ENCODE measurements at places on chromosomes 3 and 15. TPM values are rescaled to one million over a fixed set of nuclear protein-coding genes. Genes with fewer than 3 reads are reported as not detected.

Gene SERINC4
- total RNA-seq, result 0.23 TPM

Gene RYK
- 8.3 TPM for total RNA-seq

Gene MGA
- total RNA-seq, result 40.2 TPM

Gene FBLN2
- total RNA-seq, result not detected

Gene C2CD4A
- total RNA-seq, result not detected

Gene MME
- not detected for total RNA-seq

Gene ADAMTSL3
- total RNA-seq, result 0.07 TPM

Gene CYP8B1
- not detected for total RNA-seq

Gene ERICH6
- total RNA-seq, result not detected
